Stimulated activated memory B cell treated with anti-CD40 and anti-IgM and Interleukin-4, amounts not matched to agents 10 μg/mL and 1 μg/mL and 100 μg/mL, for 72 hours (primary cell): ENCODE measurements at places on chromosomes 13 and 19.

DNA sequence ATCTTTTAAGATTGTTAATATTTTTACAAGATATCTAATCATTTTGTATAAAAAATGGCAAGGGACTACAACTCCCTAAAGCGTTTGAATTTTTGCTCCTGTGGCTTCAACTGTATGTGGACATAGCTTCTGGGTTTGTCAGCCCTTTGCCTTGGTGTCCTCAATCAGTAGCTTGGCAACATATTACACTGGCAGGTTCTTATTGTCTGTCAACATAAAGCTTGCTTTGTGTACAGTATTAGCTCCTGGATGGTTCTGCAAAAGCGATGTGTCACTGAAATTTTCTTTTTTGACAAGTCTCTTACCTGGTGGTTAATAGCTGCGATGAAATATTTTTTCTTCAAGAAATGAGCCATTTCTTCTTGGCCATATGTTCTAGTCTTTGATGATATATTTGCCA lies 190.0 kb downstream of the HS6ST3 start:
- no peak for ATAC-seq
- no peak overlapping the region for H3K4me3 ChIP-seq
- no peaks in the 10 kb centered on the region for H3K36me3 ChIP-seq
- H3K4me1 ChIP-seq = no peaks in the 10 kb centered on the region

- peaks cover 4% of the 10 kb centered on the region for H3K36me3 ChIP-seq
- peaks cover 22% of the 10 kb centered on the region for H3K27me3 ChIP-seq
- H3K4me1 ChIP-seq = no peaks in the 10 kb centered on the region
Measured at GRCh38 chr13:77994166-77994565, 75.5 kb upstream of the EDNRB start.

- H3K27ac ChIP-seq = no peak overlapping the region
- no peaks in the 10 kb centered on the region for H3K27me3 ChIP-seq
- no peak for ATAC-seq
- peaks cover 40% of the 10 kb centered on the region for H3K36me3 ChIP-seq
Measured at GRCh38 chr13:31311921-31312320, 112.1 kb downstream of the B3GLCT start.

- H3K36me3 ChIP-seq = peaks cover 17% of the 10 kb centered on the region
- H3K27ac ChIP-seq = peak overlapping the region; percentile 91
- ATAC-seq = peak; percentile 69
- peak overlapping the region; percentile 75 for H3K4me3 ChIP-seq
- peaks cover 39% of the 10 kb centered on the region for H3K4me1 ChIP-seq
Measured at GRCh38 chr19:35247526-35248309, 1.1 kb upstream of the LSR start.

GRCh38 chr19:50362656-50363424 lies 2.6 kb downstream of the NAPSA start:
- peak overlapping the region; percentile 22 for H3K27ac ChIP-seq
- H3K27me3 ChIP-seq = no peaks in the 10 kb centered on the region
- peaks cover 10% of the 10 kb centered on the region for H3K36me3 ChIP-seq
- H3K4me3 ChIP-seq = no peak overlapping the region
- ATAC-seq = no peak
- H3K4me1 ChIP-seq = peaks cover 79% of the 10 kb centered on the region

DNA sequence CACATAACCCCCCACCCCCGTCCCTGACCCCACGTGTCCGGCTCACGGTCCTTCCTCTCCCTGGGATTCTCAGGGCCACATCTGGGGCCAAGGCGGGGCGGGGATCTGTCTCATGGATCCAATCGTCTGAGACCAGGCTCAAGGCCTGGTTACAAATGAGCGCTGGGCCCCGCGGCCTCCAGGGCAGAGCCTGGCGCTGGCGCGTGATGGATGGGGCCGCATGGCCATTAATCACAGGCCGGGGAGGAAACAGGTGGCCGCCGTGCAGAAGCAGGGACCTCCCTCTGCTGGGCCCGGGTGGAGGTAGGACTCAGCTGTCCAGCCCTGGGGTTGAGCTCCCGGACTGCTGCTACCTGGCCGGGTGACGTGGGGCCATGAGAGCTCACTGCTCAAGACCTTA lies 5.8 kb upstream of the TLE5 start:
- no peaks in the 10 kb centered on the region for H3K27me3 ChIP-seq
- no peak for ATAC-seq
- peaks cover 38% of the 10 kb centered on the region for H3K4me1 ChIP-seq
- H3K36me3 ChIP-seq = no peaks in the 10 kb centered on the region
- H3K4me3 ChIP-seq = no peak overlapping the region

- no peak for ATAC-seq
- peaks cover 20% of the 10 kb centered on the region for H3K4me1 ChIP-seq
- no peak overlapping the region for H3K4me3 ChIP-seq
- H3K36me3 ChIP-seq = peaks cover 37% of the 10 kb centered on the region
- no peaks in the 10 kb centered on the region for H3K27me3 ChIP-seq
Measured at GRCh38 chr13:49254007-49254406, 6.3 kb downstream of the CDADC1 start.

- H3K27me3 ChIP-seq = no peaks in the 10 kb centered on the region
- ATAC-seq = no peak
- H3K27ac ChIP-seq = no peak overlapping the region
- H3K4me3 ChIP-seq = no peak overlapping the region
- peaks cover 40% of the 10 kb centered on the region for H3K36me3 ChIP-seq
- H3K4me1 ChIP-seq = peaks cover 12% of the 10 kb centered on the region
Measured at GRCh38 chr19:47002106-47002766, 17.4 kb upstream of the NPAS1 start.

DNA sequence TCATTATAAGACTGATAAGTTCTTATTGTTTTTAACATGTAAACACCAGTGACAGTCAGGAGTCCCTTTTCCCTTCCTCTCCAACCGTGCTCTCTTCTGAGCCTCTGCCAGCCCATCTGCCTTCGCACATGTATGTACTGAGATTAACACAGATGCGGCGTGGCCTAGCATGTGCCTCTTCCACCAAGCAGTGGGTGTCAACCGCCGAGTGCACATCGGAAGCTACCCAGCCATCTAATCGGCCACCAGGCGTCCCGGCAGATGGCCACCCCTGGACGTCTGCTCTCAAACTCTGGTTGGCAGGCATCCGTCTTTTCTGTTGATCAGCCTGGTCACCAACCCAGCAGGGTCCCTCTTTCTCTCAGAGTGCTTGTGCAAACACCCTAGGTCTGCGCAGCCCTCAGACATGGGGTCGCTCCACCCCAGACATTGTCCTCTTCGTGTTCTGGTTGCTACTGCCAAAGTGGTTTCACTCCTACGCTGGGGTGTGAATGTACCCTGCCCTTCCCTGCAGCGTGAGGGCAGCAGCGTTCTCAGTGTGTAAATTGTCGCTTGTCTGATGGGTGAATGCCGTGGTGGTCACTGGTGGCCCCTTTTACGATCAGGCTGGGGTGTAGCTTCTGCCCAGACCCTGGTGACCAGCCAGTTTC lies 57.7 kb upstream of the LDLR start:
- H3K36me3 ChIP-seq = peaks cover 80% of the 10 kb centered on the region
- no peak for ATAC-seq
- peaks cover 22% of the 10 kb centered on the region for H3K4me1 ChIP-seq
- H3K4me3 ChIP-seq = no peak overlapping the region

- no peak overlapping the region for H3K4me3 ChIP-seq
- H3K36me3 ChIP-seq = peaks cover 6% of the 10 kb centered on the region
- H3K27ac ChIP-seq = no peak overlapping the region
- H3K4me1 ChIP-seq = no peaks in the 10 kb centered on the region
- ATAC-seq = no peak
- H3K27me3 ChIP-seq = peaks cover 25% of the 10 kb centered on the region
Measured at GRCh38 chr19:33988601-33989000, 183.7 kb upstream of the LSM14A start.

GRCh38 chr13:91401920-91402319 lies 3.5 kb downstream of the GPC5 start:
- ATAC-seq = no peak
- no peak overlapping the region for H3K4me3 ChIP-seq
- H3K27ac ChIP-seq = no peak overlapping the region
- no peaks in the 10 kb centered on the region for H3K27me3 ChIP-seq

GRCh38 chr13:113152984-113153809 lies 5.3 kb upstream of the PROZ start:
- H3K4me3 ChIP-seq = peak overlapping the region; percentile 75
- H3K27me3 ChIP-seq = peaks cover 45% of the 10 kb centered on the region
- no peaks in the 10 kb centered on the region for H3K36me3 ChIP-seq
- ATAC-seq = peak; percentile 46

- no peaks in the 10 kb centered on the region for H3K36me3 ChIP-seq
- ATAC-seq = peak; percentile 90
- H3K4me1 ChIP-seq = peaks cover 8% of the 10 kb centered on the region
Measured at GRCh38 chr19:42386974-42387707, 3.0 kb downstream of the CNFN start.

- peaks cover 5% of the 10 kb centered on the region for H3K4me1 ChIP-seq
- H3K27ac ChIP-seq = no peak overlapping the region
- H3K4me3 ChIP-seq = no peak overlapping the region
- H3K27me3 ChIP-seq = peaks cover 43% of the 10 kb centered on the region
Measured at GRCh38 chr13:111460548-111461444, 140.4 kb downstream of the TEX29 start.

DNA sequence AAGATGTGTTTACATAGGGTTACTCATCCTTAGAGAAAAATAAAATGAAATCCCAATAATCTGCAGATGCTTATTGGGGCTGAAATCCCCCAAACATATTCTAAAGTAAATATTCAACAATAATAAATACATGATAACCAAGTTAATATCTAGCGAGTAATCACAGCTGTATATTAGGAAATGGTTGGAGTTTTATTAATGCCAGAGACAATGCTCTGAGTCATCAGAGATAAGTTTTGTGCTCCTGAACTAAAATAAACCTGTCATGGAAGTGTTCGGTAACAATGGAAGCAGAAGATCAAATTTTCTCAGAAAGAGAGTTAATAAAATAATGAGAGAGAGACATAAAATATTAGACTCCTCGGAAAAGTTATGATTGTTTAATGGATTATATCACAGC lies 31.4 kb downstream of the FLT1 start:
- H3K4me1 ChIP-seq = no peaks in the 10 kb centered on the region
- no peak overlapping the region for H3K27ac ChIP-seq
- no peaks in the 10 kb centered on the region for H3K36me3 ChIP-seq
- peaks cover 14% of the 10 kb centered on the region for H3K27me3 ChIP-seq
- H3K4me3 ChIP-seq = no peak overlapping the region

- H3K27me3 ChIP-seq = peaks cover 18% of the 10 kb centered on the region
- H3K4me1 ChIP-seq = peaks cover 15% of the 10 kb centered on the region
- no peak overlapping the region for H3K27ac ChIP-seq
- no peak overlapping the region for H3K4me3 ChIP-seq
Measured at GRCh38 chr13:60328073-60328472, 68.9 kb upstream of the TDRD3 start.

DNA sequence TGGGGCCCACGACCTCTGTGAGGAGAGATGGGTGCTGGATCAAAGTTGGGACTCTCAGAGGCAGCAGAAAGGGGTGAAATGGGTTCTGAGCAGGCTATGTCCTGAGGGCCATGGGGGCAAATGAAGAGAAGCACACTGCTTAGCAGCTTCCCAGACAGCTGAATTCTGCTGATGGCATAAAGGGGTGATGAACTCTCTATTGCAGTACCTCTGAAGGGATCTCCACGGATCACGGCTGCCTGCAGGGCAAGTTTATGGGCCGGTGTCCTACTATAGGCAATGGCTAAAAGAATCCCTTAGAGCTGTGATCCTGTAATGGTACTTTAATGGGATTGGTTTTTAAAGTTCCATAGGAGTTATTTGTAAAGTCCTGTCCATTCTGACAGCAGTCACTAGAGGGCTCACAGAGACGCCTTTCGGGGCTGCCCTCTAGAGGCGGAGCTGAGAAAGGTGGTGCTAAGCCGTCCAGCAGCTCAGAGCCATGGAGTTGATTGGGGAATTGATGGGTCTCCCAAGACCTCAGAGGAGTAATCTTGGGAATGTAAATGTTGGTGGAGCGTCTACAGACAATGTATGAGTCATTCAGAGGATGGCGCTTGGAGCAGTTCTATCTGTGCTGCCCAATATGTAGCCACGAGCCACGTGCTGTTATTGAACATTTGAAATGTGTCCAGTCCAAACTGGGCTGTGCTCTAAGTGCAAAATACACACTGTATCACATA lies 287.3 kb downstream of the COG6 start:
- H3K36me3 ChIP-seq = no peaks in the 10 kb centered on the region
- H3K27me3 ChIP-seq = peaks cover 26% of the 10 kb centered on the region
- peak; percentile 89 for ATAC-seq
- no peak overlapping the region for H3K27ac ChIP-seq
- no peak overlapping the region for H3K4me3 ChIP-seq

DNA sequence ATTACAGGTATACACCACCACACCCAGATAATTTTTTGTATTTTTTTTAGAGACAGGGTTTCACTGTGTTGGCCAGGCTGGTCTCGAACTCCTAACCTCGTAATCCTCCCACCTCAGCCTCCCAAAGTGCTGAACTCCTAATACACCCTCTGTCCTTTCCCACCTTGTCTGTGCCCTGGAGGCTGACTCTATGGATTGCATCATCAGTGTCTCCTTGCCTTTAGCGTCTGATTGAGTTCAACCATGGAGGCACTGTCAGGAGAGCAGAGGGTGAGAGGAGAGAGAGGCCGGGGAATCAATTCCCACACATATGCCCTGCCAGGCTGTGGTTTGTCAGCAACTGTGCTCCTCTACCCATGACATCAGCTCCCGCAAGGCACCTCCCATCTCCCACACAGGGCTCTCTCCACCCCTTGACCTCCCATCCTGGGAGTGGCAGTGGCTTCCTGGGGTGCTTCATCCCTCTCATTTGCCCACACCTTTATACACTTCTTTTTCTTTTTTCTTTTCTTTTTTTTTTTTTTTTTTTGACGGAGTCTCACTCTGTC lies 12.6 kb upstream of the LILRB4 start:
- no peaks in the 10 kb centered on the region for H3K36me3 ChIP-seq
- peaks cover 11% of the 10 kb centered on the region for H3K4me1 ChIP-seq
- no peak overlapping the region for H3K27ac ChIP-seq
- H3K4me3 ChIP-seq = no peak overlapping the region
- ATAC-seq = no peak

DNA sequence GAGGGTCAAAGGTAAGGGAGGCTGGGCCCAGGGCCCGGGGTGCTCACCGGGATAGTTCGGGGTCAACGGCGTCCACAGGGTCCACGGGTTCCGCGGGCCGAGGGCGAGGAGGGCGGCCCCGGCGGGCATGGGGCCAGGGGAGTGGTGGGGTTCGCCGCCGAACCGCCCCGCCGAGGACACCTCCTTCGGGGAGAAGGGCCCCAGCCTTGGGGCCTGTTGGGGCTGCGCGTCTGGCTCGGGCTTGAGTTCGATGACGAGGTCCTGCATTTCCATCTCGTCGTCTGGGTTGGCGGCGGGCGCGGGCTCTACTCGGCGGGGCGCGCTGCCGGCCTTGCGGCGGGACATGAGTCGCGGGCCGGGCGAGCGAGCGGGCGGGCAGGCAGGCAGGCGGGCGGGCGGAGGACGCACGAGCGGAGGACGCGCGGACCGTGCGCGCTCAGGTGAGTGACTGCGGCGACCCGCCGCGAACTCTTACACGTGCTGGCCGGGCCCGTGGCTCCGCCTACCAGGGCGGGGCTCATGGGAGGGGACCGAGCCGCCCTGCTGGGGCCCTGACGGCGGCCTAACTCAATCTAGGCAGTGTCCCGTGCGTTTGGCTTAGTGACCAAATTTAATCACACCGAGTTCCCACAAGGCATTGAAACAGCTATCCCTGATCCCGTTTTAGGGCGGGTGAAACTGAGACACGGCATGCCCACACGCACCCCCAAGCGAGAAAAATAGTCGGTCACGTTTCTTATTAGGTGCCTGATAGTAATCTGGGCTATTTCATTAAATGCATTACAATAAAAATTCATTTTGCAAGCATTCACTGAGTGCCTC lies at the start of gene ZNF296:
Gene ZNF296 (minus strand): TSS at position 450 of the 822 bp plus-strand sequence. CDS start 105 bp downstream, at position 345.
- H3K36me3 ChIP-seq = peaks cover 24% of the 10 kb centered on the region
- H3K27ac ChIP-seq = peak within 1 kb of the TSS; percentile 94
- ATAC-seq = peak; percentile 82
- H3K4me1 ChIP-seq = peaks cover 67% of the 10 kb centered on the region
- H3K27me3 ChIP-seq = no peaks in the 10 kb centered on the region
- peak within 1 kb of the TSS; percentile 96 for H3K4me3 ChIP-seq

GRCh38 chr19:45346449-45346848 lies 5.9 kb downstream of the KLC3 start:
- peaks cover 13% of the 10 kb centered on the region for H3K36me3 ChIP-seq
- H3K27ac ChIP-seq = no peak overlapping the region
- H3K4me1 ChIP-seq = no peaks in the 10 kb centered on the region
- no peak overlapping the region for H3K4me3 ChIP-seq
